B cell (primary cell): ENCODE measurements at places on chromosomes 3 and 15.
A peak's percentile ranks its signal among the peaks of the same experiment; 100 is the strongest.

DNA sequence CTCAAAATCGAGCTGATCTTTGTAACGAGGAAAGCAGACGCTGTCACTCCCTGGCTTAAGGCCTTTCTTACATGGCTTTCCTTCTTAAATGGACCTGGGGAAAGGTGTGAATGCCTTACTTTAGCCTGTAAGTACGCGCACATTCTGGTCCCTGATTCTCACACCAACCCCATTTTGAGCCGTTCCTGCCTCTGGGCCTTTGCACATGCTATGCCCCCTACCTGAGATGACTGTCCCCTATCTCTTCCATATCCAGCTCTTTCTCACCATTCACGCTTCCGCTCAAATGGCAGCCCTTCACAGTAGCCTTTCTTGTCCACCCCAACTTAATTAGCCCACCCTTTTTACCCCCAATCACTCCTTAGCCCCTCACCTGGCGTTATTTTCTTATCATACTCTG, 496.7 kb downstream of the SHQ1 start:
- DNase-seq = no peak

- no peak for DNase-seq
Measured at GRCh38 chr3:66610562-66610909, 109.7 kb upstream of the LRIG1 start.

DNA sequence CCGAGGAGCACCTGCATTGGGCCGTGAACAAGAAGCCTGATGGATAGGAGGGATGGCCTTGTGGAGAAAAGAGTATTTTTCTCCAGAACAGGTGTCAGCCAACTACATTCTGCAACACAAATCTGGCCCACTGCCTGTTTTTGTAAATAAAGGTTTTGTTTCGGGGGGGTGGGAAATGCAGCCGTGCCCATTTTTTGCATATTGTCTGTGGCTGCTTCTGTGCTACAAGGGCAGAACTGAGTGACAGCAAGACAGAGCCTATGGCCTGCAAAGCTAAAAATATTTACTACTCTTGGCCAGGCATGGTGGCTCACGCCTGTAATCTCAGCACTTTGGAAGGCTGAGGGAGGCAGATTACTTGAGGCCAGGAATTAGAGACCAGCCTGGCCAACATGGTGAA, 95.9 kb upstream of the AKAP13 start:
- peak; percentile 48 for DNase-seq

GRCh38 chr3:184568924-184569829, 7.6 kb downstream of the EPHB3 start:
- DNase-seq = peak; percentile 39

DNA sequence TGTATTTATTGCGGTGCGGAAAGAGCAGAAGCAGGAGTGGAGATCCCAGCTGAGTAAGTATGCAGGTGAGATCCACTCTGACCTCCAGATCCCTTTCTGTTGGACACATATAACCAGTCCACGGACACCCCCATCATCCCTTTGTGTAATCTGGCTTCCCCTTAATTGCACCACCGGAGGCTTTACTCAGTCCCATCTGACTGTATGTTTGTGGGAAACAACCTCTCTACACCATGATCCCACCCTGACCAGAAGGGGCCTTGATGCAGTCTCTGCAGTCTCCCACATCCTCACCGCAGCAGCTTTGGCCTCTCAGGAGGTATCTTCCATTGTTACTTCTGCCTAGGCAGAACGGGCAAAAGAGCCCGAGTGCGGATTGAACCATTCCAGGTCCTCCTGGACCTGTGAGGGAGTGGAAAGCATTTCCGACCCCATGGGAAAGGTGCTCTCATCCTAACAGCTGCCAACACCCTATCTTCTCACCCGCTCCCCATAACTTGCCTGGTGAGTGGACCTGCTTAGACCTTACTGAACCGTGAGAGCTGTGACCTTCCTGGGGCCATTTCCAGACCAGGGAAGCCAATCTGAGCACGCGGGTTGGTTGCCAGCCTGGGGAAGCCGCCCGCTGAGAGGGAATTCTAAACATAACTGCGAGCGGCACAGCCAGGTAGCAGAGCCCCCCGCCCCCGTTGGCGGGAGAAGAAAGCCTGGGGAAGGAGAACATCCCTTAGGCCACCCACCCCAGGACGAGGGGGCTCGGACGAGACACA, 1.1 kb downstream of the SLCO2A1 start:
- DNase-seq = no peak

DNA sequence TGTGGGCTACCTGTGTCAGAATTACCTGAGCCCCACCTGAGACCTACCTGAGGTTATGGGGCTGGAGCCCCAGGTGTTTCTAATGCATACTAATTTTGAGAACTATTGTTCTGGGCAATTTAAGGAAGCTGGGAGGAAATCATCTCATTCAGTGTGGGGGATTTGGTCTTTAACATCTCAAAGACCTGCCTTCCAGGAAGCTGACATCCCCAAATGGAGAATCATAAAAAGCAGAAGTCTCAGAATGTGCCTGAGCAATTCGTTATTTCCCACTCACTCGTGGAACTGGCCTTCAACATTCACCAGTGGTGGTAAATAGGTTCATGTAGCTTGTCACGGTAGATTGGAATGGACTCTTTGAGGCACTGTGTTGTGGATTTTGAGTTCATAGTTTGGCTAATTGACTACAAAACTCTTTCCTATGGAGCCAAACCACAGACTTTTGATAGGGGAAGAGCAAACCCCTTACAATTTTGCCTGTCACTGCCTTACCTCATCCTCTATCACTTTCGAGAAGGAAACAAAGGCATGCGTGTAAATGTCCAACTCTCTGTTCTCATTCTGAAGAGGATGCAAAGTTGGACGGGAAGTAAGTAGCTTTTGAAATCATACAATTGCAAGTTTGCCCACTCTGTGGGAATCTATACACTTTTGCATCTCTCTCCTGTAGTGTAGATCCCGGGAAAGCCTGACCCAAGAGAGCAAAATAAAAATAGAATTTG, 521.0 kb upstream of the MDFIC2 start:
- DNase-seq = no peak

DNA sequence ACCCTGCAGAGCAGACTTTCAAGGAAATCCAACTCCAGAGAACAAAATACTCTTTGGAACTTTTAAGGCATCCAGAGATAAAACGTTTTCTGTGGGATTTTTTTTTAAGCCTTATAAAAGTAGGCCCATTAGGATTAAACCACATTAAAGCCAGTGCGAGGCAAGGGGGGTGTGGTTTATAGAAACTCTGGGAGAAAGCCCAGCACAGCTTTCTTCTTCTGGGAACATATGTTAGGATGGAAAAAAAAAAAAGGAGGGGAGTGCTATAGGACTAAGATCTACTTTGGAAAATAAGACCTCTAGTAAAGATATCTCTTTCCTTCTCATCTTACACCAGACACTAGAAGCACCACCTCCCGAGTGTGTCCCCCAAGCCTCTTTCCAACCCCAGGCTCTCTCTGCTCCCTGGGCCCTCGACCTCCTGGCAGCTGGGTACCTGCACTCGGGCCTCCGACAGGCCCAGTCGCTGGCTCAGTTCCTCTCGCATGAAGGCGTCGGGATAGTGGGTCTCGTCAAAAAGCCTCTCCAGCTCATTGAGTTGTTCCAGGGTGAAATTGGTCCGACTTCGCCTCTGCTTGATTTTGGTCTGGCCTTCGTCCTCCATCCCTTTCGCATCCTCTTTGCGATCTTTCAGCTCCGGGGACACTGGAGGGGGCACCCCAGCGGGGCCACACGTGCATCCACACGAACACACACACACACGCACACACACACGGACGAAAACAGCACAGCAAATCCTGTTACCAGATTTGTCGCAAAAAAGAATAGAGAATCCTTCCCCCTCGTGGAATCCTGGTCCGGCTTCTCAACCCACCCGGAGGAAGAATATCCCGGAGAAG, 3.8 kb downstream of the SHOX2 start:
- DNase-seq = peak; percentile 36

DNA sequence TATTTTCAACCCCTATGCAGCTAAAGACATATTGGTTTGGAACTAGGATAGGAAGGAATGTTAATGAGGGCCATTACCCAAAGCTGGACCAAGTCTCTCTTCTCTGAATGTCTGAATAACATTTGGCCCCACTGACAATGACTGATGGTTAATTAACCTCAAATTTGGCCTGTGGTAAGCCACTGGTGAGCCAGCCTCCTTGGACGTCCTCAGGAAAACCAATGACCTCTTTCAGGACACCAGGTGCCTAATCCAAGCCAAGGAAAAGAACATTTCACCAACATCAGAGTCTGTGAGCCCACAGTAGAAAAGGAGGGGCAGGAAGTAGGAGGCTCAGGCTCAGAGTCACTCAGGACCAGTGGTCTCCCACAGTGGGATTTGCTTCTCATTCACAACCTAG, 56.4 kb upstream of the ETV5 start:
- no peak for DNase-seq

- DNase-seq = no peak
Measured at GRCh38 chr3:56456117-56456516, 12.2 kb downstream of the ERC2 start.
